Ammon's horn (tissue), 1 donor: ENCODE measurements at places on chromosomes 12 and 14.

DNA sequence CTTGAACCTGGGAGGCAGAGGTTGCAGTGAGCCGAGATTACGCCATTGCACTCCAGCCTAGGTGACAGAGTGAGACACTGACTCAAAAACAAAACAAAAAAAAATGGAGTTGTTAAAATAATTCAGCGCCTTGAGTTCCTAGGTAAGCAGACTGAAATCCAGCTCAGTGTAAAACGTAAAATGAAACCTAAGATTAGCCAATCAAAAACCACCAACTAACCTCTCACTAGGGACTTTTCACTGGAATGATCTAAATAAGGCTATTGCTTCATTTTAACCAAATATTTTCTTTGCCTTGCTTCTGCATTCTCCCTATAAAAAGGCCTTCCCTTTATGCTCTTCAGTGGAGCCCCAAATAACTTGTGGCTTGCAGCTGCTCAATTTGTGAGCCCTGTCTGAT, 91.6 kb upstream of the HIF1A start:
- no peak for DNase-seq

- DNase-seq, result no peak
These were observed 54.6 kb upstream of the ARHGAP5 start for GRCh38 chr14:32022525-32022924.

DNA sequence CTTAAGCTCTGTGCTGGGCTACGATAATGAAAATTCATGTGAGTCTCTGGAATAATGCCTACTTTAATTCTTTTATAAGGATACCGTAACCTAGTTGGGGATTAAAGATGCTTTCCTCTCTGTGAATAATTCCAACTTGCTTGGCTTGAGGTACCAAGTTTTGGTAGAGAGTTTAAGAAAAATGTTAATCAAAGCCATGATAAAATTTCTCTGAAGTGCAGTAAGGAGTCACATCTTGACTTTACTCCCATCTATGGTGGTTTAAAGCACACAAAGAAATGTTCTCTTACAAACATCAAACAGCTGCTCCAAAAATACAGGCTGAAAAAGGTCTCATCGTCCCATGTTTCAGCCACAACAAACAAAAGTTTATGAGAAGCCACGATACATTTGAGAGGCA, 284.8 kb upstream of the TBX3 start:
- DNase-seq, result no peak

DNA sequence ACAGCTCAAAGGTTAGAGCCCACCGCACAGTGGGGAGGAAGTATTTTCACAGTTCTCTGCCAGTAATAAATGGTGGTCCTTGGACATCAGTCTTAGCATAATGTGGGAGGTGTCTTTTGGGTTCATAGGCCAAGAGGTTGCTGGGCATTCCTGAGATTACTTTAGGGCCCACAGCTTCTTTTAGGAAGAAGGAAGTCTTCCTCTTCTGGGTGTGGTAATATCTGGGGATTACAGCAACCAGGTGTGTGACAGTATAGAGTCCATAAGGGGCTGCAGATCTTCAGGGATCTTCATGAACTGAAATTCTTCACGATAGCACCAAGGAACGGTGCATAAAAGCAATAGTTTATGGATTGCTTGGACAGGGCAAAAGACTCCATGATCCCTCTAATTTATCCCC, 56.2 kb upstream of the PTGR2 start:
- DNase-seq, result no peak

GRCh38 chr12:49866859-49867569, 24.1 kb upstream of the BCDIN3D start:
- peak; percentile 73 for DNase-seq
